ENCODE measurements at places on chromosomes 16 and 17.
A peak's percentile ranks its signal among the peaks of the same experiment; 100 is the strongest.

GRCh38 chr16:4954714-4955113 is 3.4 kb upstream of the SEC14L5 start:
- no peak for DNase-seq

DNA sequence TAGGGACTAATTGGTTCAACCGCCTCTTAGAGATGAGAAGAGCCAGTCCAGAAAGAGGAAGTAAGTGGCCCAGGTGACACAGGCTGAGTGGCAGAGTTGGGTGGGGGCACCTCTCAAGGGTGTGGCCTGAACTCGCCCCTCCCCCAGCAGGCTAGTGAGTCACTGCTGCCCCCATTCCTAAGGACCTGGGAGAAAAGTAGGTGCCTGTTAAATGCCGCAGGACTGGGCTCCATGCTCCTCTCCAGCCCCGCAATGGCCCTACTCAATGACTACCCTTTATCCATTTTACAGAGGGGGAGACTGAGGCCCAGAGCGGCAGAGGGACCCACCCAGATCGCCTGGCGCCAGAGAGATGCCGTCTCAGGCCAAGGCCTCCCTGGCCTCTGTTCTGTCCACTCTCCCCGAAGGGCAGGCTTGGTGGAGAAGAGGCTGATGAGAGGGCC is 8.1 kb downstream of the TMEM235 start:
- DNase-seq = no peak

GRCh38 chr17:34974794-34975785 is 5.2 kb upstream of the LIG3 start:
- no peak for DNase-seq

DNA sequence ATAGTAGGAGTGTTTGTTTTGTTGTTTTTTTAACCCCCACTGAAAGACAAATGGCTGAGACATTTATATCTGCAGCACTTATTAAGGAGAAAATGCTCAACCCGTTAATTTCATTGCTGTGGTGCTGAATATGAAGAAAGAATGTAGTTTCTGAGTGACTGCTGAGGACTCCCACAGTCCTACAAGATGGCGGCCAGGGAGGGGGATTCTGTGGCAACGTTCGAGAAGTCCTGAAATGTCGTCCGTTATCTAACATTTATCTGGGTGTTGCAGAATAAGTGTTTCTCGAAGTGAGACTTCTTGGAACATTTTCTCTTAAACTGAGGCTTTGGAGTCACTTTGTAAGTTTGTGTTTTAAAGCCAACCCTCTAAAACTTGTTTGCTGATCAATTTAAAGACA is 530.4 kb downstream of the XYLT1 start:
- no peak for DNase-seq

GRCh38 chr16:14199624-14200023 is 128.5 kb downstream of the MRTFB start:
- no peak for DNase-seq

GRCh38 chr17:80063830-80064585 is 27.6 kb downstream of the CCDC40 start:
- no peak for DNase-seq

DNA sequence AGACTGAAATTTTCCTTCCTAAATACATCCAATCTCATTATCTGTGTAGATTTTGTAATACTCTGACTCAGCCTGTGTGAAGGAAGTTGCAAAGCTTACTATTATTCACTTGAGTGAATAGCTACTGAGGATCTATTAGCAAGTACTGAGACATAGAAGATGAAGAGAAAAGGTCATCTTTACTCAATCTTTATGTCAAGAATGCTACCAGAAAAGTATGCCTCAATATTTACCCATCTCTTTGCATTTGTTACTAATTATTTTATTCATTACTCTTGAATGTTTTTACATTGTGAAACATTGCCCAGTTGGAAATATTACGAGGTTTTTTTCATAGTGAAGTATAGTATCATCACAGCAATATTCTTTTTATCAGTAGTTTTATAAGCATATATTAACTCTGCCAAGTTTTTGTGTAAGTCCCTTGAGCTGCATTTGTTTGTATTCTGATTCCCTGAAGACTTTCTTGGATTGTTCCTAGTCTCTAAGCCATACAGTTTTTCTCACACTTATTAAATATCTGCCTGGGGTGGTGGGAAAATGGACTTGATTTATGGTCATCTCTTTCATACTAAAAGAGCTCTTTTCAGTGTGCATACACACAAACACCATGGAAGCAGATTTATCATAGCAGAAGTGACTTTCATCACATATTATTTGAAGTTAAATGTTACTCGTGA is 110.4 kb downstream of the MRTFB start:
- DNase-seq = no peak

GRCh38 chr17:29078183-29079045 is 35.5 kb downstream of the PIPOX start:
- no peak for DNase-seq

GRCh38 chr17:48610282-48611211 is at the start of gene HOXB7:
Gene HOXB7, minus strand, starts transcription at chr17:48611017. Its CDS starts 99 bp downstream, at chr17:48610918.
- peak; percentile 44 for DNase-seq

DNA sequence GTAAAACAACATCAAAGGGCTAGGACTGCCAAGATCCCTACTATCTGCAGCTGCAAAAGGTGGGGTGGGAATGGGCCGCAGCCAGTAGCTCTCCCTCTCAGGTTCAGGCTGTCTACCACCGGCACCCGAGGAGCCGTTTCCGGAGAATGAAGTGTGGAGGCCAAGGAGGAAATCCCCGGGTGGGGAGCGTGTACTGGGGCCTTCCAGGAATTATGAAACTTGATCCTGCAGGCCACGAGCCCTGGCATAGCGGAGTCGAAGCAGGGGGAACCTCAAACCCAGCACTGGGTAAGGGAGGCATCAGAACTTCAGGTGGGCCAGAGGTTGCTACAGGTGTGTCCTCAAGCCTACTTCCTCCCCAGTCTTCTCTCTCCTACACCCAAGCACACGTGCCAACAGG is 5.1 kb downstream of the INPP5K start:
- DNase-seq = no peak

GRCh38 chr17:36850790-36851189 is 86.5 kb upstream of the LHX1 start:
- no peak for DNase-seq

GRCh38 chr16:70638814-70639792 is 7.3 kb upstream of the IL34 start:
- no peak for DNase-seq

- no peak for DNase-seq
Observed at GRCh38 chr17:5784791-5785190, 200.5 kb upstream of the NLRP1 start.

- DNase-seq = no peak
Observed at GRCh38 chr16:85271198-85271597, 158.9 kb upstream of the CIBAR2 start.

DNA sequence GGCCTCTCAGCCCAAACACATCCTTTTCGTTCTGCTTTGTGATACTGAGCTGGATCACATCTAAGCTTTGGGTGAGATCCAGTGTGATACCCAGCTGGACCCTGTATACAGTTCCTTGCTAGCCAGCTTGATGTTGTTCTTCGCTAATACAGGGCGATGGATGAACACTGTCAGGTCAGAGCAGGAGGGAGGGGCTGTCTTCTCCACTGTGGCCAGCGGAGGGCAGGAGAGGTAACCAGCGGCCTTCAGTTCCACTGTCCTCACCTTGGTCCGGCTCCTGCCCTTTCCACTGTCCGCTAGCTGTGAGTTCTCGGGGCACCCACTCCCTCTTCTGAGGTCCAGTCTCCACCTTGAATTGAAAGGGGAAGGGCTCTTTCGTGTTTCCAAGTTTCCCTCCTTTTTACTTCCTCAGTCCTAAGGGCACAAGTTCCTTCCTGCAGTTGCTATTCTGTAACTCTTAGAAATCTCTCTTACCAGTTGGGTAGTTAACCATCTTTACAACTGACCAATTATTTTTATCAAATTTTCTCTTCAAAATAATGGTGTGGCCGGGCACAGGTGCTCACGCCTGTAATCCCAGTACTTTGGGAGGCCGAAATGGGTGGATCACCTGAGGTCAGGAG is 3.0 kb upstream of the ZNF213 start:
- DNase-seq = no peak

GRCh38 chr17:4969047-4969550 is 1.5 kb upstream of the SPAG7 start:
- no peak for DNase-seq

DNA sequence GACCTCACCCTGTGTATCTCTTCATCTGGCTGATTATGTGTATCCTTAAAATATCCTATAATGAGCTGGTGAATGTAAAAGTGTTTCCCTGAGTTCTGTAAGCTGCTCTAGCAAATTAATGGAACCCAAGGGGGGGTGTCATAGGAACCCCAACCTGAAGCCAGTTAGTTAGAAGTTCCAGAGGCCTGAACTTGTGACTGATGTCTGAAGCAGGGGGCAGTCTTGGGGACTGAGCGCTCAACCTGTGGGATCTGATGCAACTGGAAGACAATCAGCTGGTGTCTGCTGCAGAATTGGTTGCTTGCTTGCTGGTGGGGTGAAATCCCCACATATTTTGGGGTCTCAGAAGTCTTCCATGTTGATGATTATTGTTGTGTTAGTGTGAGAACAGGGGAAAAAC is 75.7 kb upstream of the NKD1 start:
- DNase-seq = no peak

DNA sequence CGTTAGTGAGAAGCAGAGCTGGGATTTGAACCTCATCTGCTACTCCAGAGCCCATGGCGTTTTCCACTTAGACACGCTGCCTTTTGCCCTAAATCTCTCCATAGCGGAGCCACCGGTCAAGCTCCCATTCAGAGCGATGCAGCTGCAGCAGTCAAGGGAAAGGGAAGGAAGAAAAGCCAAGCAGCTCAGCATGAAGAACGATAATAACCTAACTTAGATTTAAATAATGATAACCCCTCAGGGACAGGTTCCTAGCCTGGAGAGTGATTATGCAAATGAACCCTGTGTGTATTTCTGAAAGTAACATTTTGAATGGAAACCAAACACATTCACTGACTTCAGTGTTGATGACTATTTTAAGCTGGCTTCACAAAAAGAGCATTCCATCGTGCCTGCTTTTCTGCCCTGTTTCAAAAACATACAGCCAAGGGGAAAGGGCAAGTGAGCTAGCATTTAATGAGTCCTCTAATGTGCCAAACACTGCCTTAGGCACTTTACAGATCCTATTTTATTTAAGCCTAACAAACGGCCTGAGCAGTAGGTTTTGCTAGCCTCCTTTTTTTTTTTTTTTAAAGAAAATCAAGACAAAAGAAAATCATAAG is 798.3 kb downstream of the CDH8 start:
- DNase-seq = no peak

- no peak for DNase-seq
Observed at GRCh38 chr17:14580499-14580898, 279.6 kb downstream of the HS3ST3B1 start.

- DNase-seq = no peak
Observed at GRCh38 chr17:28276011-28276410, 43.0 kb upstream of the TMEM97 start.

DNA sequence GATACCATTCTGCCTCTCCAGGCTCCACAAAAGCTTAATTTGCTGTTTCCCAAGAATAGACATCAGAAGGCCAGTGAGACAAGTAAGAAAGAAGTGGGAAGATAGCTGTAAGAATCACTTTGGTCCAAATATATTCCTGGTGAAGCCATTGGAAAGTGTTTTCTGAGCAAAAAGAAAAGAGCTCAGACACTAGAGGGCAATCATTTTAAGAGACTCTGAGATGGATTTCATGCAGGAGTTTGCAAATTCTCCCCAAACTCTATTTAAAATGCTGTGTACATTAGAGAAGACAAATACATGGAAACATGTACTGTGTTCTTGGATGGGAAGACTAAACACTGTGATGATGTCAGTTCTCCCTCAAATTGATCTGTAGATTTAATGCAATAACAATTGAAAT is 8.0 kb upstream of the SLC6A2 start:
- DNase-seq = no peak

GRCh38 chr17:35214631-35215273 is 20.6 kb upstream of the SLC35G3 start:
- DNase-seq = no peak

GRCh38 chr17:71396711-71397110 is 724.1 kb upstream of the SOX9 start:
- DNase-seq = no peak

DNA sequence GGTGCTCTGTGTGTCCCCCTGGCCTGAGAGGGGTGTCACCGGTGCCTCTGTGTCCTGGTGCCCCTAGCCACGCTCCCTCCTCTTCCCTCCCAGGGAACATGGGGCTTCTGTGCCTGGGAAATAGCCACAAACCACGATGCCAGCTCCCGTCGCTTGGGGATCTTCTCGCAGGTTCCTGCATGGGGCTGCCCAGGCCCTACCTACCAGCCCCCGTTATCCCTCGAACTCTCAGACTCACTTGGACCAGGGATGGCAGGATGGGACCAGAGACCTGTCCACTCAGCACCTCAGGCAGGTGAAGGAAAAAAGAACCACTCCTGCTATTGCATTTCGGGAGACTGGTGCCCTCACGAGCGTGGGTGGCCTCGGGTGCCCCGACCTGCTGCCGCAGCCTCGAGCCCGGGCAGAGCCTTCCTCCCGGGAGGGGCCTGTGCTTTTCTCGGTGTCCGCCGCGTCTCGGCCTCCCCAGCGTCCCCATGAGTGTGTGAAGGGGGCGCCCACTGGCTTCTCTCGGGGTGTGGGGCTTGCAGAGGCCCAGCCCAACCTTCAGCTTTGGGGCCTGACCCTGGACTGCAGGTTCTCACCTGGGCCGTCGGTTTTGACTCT is 41.0 kb upstream of the GNG13 start:
- no peak for DNase-seq

GRCh38 chr17:60321336-60322055 is 70.4 kb downstream of the USP32 start:
- no peak for DNase-seq

All from T-helper 2 cell (primary cell).